ENCODE measurements at places on chromosomes 2 and 18.

GRCh38 chr2:200679127-200679526 is 93.3 kb downstream of the AOX1 start:
- no peak for DNase-seq

DNA sequence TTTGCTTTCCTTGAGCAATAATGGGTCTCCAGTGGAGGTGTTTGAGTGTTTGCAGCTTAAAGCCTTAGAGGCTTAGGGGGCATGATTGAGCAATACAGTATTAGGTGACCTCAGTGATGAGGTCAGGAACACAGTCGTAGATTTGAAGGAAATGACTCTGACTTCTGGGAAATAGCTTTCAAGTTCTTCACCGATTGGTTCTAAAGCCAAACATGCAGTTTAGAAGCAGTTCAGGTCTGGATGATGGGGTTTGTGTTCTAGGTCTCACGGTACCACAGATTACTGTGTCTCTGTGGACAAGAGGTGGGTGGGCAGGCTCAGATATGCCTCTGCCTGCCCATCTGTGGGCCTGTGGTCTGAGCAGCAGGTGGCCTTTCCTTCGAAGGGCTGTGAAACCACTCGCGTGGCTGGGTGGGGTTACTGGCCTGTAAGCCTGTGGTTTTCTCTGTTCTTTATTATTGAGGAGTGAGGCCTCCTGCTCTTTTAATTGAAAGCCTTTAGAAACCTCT is 7.8 kb downstream of the MTHFD2 start:
- DNase-seq, result no peak

- no peak for DNase-seq
These were observed 255.8 kb downstream of the FBXO15 start for GRCh38 chr18:73891572-73892421.

GRCh38 chr18:78622251-78622906 is 357.2 kb upstream of the SALL3 start:
- no peak for DNase-seq

DNA sequence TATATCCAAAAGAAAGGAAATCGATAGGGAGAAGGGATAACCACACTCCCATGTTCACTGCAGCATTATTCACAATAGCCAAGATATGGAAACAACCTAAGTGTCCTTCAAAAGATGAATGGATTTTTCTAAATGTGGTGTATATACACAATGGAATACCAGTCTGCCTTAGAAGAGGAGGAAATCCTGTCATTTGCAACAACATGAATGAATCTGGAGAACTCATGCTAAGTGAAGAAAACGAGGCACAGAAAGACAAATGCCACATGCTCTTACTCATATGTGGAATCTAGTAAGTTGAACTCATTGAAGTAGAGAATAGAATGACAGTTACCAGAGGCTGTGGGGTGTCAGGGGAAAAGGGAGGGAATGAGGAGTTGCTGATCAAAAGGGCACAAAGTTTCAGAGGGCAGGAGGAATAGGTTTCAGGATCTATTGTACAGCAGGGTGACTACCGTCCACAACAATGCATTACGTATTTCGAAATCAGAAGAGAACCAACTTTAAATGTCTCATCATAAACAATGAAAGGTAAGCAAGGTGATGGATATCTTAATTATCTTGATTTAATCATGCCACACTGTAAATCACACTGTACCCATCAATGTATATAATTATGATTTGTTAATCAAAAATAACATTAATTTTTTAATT is 46.1 kb downstream of the SIGLEC15 start:
- no peak for DNase-seq

DNA sequence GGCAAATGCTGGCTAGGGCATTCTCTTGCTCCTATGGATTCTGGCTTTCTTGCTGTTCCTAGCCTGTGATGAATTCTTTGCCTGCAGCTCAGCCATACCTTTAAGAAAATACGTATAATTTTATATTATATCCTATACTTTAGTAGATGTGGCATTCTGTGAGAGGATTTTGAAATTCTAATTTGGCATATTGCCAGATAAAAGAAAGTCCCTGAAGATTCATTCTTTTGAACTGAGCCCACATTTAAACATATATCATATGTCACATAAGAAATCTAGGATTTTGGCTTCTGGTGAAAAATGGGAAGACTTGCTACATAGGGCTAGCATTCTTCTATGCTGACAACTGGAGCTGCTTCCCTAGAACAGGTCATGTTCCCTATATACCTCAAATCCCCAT is 91.4 kb upstream of the LYPD1 start:
- DNase-seq, result no peak

- no peak for DNase-seq
These were observed 217.1 kb downstream of the ACKR3 start for GRCh38 chr2:236786751-236787150.

Data from NCI-H345 (cell line).